ENCODE measurements at places on chromosomes 12 and 14. TPM values are rescaled to one million over a fixed set of nuclear protein-coding genes. Genes with fewer than 3 reads are reported as not detected.

DNA sequence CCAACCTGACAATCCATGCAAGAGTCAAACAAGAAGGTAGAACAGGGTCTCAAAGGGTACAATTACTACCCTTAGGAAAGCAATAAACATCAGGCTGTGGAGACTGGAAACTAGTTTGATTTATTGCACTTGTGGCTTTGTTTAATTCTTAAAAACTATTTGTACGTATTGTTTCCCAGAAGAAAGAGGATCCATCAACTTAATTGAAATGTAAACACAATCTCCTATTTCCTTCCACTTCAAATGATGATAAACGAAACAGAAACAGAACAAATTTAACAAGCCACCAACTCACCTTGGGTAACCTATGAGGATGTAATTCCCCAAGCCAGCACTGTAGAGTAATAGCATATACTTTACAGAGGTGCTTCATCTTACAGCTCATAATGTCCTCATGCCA lies 8.0 kb downstream of the STXBP6 start:
- no peak for DNase-seq

DNA sequence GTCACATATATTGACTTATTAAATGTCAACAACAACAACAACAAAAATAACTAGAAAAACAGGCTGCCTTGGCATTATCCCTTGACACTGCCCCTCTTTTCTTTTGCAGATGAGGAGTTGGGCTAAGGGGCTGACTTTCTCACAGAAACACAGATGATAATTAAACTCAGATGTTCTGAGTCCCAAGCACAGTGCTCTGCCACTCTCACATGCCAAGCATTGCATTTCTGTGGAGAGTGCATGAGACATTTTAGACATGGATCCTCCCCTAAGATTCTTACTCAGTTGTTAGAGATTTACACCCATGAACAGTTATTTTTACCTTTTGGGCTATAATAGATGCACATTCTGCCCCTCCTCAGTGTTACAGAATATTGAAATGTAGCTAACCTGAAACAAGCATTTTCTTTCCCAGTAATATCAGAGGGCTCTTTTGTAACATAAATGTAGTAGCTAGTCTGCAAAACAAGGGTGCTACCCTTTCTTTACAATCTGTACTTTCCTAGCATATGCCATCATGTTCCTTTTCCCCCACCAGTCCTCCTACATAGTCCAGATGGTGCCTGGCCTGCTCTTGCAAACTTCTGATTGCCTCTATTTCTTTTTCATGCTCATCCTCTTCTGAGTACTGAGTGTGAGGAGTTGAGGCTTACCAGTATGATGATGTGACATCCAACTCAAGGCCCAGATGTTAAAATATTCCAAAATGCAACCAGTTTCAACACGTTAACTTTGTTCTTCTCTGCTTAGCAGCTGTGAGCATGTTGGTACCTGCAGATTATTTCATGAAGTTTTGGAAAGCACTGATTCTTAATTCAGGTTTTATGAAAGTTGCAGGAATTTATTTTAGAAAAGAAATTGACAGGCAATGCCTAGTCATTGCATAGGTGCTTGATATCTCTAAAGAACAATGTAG lies 125.0 kb upstream of the ATP2B1 start:
- no peak for DNase-seq

- DNase-seq: no peak
Observed at GRCh38 chr12:1030779-1031178, 39.8 kb downstream of the ERC1 start.

- no peak for DNase-seq
Observed at GRCh38 chr12:76252031-76252430, 96.2 kb downstream of the BBS10 start.

Gene BTBD6
- 36.0 TPM for total RNA-seq
